Thymus (tissue), 14 donors: ENCODE measurements at places on chromosomes 7 and 10.

- DNase-seq = no peak
These were observed 482.1 kb upstream of the AKR1E2 start for GRCh38 chr10:4343873-4344272.

- DNase-seq = no peak
These were observed 49.5 kb upstream of the ADAM12 start for GRCh38 chr10:126437635-126438406.

GRCh38 chr10:103845972-103846371, 9.4 kb downstream of the SH3PXD2A start:
- no peak for DNase-seq

DNA sequence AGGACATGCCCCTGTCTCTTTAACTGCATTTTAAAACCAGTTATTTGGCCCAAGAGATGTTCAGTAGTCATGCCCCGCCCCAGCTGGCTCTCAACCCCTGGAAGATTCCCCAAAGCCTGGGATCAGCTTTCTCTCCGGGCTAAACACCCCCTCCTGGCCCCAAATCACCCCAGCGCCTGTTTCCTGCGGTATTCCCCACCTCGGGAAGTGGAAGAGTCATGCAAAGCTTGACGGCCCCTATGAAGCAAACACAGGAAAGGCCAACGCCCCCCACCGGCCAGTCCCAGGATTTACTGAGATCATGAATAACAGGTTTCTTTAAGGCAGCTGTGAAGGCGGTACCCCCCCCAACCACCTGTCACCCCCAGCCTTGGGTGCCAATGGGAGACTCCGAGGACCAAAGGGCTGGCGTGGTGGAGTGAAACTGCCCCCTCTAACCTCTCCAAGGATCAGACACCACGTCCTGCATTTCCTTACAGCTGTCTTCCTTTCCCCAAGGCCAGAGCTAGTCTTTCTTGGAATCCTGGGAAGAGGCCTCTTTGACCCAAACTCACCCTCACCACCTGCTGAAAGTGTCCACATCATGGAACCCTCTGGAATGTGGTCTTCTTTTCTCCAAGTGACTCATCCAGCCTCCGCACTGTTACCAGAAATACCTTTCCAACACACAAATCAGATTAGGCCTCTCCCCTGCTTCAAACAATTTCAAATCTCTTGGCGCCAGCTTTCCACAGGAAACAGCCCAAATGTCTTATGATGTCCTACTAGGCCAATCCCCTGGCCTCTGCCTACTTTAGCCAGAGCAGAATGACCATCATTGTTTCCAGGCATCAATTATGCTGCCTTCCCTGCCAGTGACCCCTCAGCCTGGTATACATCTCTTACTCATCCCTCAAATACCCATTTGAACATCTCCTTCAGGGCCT, 301.5 kb downstream of the ZEB1 start:
- no peak for DNase-seq

DNA sequence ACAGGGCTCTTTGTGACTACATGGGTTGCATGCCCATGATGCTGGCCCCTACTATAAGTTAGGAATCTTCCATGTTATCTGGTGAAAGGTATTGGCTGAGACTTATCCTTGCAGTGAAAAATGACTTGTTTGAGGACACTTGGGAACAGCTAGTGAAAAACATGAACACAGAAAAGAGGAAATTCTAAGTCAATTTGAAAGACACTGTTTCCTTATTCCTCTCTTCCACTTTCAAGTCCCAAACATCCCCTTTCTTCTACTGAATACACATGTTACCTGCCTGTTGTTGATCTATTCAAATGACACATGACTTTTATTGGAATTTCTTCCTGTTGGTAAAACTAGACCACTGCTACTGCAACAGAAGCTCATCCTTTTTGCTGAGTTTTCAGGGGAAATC, 29.5 kb upstream of the PRKCQ start:
- DNase-seq = no peak

- DNase-seq = no peak
These were observed 18.3 kb downstream of the UBN2 start for GRCh38 chr7:139249179-139249810.

DNA sequence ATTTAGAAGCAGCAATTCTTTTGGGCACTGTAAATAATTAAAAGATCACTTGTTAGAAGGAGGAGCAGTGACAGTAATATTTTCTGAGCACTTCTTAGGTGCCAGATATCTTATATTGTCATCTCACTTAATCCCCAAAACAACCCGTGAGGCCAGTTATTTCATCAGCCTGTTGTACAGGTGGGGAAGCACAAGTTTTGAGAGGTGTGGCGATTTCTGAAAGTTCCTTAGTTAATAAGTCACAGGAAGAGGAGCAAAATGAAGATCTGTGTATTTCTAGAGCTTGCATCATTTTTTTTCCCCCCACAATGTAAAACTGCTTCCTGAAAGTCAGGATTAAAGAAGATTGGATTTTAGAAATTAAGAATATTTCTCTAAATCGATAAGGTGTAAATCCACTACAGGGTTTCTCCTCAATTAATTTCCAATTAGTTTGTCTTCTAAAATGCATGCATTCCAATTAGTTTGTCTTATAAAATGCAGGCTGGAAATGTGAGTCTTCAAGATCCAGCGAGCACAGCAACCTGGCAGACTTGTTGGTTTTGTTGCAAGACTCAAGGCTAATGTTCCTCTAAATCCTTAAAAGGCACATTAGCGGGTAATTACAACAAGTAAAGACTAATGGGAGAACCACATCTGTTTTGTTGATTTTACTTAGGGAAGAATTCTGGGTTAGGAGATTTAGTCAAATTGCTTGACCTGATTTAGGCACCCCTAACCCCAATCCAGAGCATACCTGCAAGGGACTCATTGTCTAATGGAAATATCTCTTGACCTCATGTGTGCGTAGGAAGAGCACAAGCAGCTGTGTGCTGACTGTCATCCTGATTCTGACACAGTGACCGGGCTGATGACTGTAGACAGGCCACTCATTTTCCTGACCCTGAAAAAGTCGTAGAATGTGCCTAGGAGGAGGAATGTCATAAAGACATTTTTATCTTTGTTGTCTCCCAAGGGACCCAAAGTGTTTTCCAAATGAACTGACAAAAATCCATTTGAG, 272.0 kb downstream of the BAMBI start:
- DNase-seq = no peak

DNA sequence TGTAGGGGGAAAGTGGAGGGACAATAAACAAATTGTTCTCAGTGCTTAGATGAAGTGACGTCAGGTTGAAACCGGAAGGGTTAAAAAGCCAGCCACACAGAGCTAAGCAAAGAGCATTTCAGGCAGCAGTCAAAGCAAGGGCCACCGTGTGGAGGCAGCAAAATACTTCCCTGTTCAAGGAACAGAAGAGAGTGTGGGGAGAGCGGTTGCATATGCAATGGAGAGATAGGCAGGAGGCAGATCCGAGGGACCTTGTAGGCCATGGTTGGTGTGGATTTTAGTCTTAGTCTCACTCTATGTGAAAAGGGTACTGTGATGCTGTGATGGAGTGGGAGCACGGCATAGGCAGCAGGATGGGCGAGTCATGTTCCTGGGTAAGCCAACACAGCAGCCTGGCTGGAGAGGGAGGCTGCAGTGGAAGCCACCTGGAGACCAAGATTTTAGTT, 3.8 kb upstream of the STN1 start:
- DNase-seq = no peak

DNA sequence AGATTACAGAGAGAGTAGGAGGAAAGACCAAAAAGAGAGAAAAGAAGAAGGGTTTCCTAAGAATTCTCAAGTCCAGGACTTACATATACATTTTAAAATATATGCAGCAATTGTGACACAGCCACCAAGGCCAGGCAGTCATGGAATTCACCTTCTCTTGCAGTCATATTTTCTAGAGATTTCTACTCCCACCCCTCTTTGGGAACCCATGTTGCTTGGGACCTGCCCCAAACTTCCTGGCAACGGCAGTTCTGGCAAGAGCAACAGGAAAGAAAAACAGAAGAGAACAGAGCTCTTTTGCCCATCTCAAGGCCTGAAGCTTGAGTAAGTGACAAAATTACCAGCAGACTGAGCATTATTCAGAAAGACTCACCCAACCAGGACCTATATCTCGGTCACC, 128.3 kb upstream of the ASAH2 start:
- no peak for DNase-seq

- DNase-seq = no peak
These were observed 100.7 kb upstream of the PODXL start for GRCh38 chr7:131656980-131657723.

DNA sequence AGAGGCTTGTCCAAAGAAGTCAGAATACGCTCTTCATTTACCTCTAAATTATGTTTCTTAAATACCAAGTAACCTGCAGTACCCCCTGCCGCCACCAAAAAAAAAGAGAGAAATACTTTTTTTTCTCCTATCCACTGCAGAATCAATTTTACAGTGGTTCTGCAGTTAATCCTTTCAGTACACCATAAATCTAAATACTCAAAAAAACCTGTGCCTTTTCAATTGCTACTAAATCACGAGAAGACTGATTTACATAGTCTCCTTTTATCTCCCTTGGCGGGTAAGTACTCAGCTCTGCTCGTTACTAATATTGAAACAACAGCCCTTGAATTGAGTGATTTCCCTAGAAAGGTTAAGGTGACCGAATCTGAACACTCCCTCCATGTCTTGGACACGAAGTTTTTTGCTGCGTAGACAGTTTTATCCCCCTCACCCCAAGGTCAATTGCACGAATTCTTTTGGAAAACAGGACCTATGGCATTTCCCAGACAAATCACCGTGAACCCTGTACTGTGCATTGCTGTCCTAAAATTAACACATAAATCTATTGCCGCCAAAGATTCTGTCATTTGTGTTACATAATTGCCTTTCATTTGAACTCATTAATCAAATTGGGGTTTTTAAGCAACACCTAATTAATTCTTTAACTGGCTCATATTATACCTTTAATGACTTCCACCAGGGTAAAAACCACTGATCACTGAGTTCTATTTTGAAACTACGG, 512 bp upstream of the VIM start:
- peak; percentile 60 for DNase-seq

- DNase-seq = no peak
These were observed 111.5 kb downstream of the LRMDA start for GRCh38 chr10:75542906-75543305.

- DNase-seq = no peak
These were observed 36.5 kb downstream of the PTPRE start for GRCh38 chr10:127943336-127943910.

GRCh38 chr7:84953234-84953633, 233.6 kb downstream of the SEMA3D start:
- DNase-seq = no peak

DNA sequence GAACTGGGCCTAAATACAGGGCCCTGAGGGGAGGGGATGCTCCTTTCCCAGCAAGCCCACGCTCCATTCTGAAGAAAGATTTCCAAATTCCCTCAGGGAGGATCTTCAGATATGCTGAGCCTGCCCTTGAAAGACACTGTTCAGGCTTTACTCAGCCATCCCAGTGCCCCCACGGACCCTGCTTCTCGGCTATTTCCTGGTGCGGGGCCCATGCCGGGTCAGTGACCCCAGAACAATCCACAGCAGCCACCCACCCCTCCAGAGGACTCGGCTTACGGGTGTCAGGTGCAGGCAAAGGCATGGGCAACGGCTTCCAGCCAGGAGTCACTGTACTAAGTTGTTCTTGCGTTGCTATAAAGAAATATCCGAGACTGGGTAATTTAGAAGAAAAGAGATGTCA, 137.1 kb downstream of the OAT start:
- DNase-seq = no peak

- no peak for DNase-seq
These were observed 221.7 kb downstream of the KLF6 start for GRCh38 chr10:3563298-3563697.

DNA sequence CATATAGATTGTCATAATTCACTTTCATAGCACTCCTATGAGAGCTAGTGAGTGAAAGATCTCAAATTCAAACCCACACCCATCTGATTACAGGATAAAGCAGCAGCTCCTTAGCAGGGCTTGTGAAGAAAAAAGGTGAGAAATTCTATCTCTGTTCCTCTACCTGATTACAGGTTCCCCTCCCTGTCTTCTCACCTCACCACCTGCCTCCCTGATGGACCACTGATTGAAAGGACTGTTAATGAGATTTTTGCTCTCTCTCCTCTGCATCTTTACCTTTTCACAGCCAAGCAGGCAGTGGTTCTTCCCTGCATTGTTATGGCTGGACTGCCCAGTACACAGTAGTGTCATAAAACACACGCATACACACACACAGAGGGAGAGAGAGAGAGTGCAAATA, 228.5 kb downstream of the MTERF1 start:
- DNase-seq = no peak
